ENCODE measurements at places on chromosomes 11 and 22. TPM values are rescaled to one million over a fixed set of nuclear protein-coding genes. Genes with fewer than 3 reads are reported as not detected.
A peak's percentile ranks its signal among the peaks of the same experiment; 100 is the strongest.

- no peak for DNase-seq
These were observed 5.5 kb downstream of the C11orf16 start for GRCh38 chr11:8927233-8927632.

DNA sequence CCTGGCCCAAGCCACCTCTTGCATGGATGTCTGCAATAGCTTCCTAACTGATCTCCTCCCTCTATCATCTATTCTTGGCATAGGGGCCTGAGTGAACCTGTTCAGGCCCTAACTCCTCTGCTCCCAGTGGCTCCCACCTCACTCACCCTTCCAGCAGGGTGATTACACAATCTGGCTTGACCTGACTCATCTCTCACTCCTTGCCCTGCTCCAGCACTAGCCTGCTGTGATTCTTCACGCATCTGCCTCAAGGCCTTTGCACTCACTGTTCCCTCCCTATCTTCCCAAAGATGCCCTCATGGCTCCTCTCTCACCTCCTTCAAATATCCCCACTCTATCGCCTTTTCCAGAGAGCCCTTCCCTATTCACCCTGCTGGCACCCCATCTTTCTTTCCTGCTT is 10.5 kb downstream of the SCN4B start:
- DNase-seq = no peak

DNA sequence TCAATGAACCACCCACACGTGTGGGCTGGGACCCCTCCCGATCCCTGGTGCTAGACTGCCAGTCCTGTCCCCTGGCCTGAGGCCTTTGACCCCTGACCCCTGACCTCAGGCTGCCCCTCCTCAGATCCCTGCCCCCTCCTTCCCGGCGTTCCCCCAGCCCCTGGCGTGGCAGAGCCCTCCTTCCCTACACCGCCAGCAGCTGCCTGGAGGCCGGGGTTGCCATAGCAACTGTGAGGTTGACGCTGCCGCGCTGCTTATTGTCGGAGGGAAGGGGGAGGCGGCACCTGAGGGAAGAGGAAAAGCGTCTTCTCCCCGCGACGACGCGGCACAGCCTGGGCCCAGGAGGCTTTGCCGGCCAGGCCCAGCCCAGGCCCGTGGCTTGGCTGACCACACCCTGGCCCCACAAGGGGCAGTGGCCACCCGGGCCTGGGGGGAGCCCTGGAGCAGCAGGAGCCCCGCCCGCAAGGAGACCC is 32.6 kb downstream of the SHANK3 start:
- peak; percentile 97 for DNase-seq

DNA sequence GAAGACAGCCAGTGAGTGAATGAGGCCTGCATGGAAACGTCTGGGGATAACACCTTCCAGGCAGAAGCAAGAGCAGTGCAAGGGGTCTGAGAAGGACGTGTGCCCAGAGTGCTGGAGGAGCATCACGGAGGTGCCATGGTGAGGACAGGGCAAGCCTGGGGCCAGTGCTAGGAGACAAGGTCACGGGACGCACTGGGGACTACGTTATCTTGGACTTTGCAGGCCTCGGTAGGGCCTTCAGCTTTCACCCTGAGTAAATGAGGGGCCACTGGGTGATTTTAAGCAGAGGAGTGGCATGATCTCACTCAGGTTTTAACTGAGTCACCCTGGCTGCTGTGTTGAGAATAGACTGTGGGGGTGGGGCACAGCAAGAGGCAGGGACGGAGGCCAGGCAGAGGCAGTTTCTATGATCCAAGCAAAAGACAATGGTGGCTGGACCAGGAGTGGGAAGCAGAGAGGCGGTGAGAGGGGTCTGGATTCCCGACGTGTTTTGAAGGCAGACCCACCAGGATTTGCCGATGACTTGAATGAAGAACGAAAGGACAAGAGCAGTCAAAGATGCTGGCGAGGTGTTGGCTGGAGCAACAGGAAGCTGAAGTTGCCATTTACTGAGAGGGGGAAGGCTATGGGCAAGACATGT is 102.7 kb upstream of the PARVA start:
- DNase-seq = no peak

GRCh38 chr22:25111579-25112517 is 87.8 kb upstream of the CRYBB3 start:
- DNase-seq = peak; percentile 46

DNA sequence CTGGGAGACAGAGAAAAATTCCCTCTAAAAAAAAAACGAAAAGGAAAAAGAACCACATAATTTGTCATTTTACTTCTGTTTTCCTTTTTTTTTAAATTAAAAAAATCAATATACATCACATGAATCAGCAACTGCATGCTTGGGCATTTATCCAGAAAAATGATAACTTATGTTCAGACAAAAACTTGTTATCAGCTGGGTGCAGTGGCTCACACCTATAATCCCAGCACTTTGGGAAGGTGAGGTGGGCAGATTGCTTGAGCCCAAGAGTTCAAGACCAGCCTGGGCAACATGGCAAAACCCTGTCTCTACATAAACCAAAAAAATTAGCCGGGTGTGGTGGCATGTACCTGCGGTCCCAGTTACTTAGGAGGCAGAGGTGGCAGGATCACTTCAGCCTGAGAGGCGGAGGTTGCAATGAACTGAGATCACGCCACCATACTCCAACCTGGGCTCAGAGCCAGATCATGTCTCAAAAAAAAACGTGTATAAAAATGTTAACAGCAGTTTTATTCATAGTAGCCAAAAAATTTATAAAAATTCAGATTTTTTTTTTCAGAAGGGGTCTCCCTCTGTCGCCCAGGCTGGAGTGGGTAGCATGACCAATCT is 28.5 kb downstream of the AMBRA1 start:
- no peak for DNase-seq

DNA sequence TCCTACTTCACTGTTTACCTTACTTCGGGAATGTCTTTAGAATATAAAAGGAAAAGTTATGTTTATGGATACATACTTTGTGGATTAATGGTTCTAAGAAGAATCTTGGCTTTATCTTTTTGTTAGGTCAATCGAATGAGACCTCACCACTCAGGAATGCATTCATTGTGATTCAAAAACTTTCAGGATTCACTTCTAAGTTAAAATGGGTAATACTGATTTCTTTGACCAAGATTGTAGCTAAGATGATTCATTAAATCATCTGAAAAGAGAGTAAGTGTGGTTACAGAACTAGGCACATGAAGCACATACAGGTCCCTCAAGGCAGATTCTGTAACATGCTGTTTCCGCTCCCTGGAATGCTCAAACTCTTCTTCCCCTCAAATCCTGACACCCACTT is 716.4 kb downstream of the KCNA4 start:
- peak; percentile 37 for DNase-seq

DNA sequence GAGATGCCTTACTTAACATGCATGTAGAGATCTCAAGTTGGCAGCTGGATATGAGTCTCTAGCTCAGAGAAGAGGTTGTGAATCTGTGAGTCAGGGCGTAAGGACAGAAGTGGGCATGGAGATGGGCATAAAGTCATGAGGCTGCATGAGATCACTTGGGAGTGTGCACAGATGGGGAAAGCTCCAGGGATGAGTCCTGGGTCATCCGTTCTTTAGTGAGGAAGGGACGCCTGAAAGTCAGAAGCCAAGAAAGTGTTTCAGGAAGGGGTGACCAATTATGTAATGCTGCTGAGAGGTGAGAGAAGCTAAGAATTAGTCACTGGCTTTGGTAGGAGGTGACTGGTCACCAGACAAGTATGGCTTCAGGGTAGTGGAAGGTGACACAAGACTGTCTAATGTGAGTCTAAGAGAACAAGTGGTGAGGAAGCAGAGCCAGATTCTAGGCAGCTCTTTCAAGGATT is 6.7 kb downstream of the ACP2 start:
- no peak for DNase-seq

- no peak for DNase-seq
These were observed 54.8 kb downstream of the PAK1 start for GRCh38 chr11:77418971-77419597.

DNA sequence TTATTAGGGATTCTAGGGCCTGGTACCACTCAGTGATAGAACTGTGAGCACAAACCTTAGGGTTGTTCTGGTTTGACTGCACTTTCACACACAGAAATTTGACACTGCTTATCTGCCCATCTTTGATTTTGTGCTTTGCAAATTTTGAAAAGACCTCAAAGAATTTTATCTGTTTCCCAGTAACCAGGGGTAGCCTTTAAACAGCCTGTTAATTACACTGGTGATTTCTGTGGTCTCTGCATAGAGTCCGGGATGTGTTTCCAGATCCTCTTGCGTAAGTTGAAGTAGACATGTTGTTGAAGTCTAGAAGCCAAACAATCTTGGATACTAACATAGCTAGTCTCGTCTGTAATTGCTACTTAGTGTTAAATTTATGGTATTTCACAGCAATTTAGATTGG is 75.3 kb downstream of the C22orf31 start:
- DNase-seq = no peak

- DNase-seq = no peak
These were observed 1060.7 kb downstream of the FAM181B start for GRCh38 chr11:81673001-81673400.

GRCh38 chr11:128956401-128957201 is 13.9 kb upstream of the TP53AIP1 start:
- peak; percentile 91 for DNase-seq

DNA sequence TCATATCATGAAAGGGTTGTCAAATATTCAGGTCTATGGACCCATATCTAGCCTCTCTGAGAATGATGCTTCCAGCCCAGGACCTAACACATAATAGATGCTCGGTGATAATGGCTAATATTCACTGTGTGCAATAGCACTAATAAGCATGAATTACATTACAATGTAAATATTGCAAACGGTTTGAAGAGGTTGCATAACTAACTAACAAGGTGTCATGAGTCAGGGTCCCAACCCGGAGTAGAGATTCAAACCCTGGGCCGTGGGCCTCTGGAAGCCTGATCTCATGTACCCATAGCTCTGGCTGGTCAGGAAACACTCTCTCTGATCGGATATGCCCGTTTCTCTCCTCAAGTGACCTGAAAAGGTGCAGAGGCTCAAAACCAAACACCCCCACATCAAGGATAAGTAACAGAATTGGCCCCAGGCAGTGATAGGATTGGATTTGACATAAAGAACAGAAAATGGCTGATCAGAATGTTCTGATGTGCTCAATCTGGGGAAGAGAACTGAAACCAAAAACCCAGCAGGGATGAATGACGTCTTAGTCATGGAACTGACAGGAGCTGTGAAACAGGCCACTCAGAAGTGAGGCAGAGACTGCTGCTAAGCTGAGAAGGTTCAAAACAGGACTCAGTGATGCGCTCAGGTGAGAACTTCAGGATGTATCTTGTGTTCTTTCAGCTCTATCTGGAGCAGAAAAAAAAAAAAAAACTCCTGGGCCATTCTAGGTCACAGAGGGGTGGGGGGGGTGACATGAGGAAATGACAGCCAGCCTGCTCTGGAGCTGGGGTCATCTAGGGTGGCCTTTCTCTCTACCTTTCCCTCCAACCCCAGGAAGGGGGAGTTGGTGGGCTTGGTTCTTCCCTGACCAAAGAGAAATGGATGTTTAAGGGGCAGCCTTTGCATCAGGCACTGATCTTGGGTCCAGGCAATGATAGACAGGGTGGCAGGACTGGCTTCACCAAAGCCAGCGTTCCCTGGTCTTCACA is 6.6 kb upstream of the KCTD17 start:
- DNase-seq = no peak

GRCh38 chr11:47998345-47998732 is 18.0 kb downstream of the PTPRJ start:
- no peak for DNase-seq

DNA sequence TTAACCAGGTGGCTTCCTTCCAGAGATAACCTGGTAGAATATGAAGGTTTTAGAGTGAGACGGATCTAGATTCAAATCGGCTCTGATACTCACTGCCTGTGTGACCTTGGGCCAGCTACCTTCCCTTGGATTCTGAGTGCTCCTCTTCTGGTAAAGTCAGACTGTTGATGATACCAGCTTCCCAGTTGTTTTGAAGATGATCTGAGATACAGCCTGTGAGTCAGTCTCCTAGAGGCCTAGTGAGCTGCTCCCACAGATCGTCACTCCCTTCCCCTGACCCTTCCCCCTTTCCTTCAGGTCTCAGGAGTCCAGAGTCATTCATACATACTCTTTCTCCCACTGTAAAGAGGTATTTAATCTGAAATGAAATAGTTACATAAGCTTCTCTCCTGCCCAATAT is 207.8 kb downstream of the GRIK4 start:
- DNase-seq = no peak

DNA sequence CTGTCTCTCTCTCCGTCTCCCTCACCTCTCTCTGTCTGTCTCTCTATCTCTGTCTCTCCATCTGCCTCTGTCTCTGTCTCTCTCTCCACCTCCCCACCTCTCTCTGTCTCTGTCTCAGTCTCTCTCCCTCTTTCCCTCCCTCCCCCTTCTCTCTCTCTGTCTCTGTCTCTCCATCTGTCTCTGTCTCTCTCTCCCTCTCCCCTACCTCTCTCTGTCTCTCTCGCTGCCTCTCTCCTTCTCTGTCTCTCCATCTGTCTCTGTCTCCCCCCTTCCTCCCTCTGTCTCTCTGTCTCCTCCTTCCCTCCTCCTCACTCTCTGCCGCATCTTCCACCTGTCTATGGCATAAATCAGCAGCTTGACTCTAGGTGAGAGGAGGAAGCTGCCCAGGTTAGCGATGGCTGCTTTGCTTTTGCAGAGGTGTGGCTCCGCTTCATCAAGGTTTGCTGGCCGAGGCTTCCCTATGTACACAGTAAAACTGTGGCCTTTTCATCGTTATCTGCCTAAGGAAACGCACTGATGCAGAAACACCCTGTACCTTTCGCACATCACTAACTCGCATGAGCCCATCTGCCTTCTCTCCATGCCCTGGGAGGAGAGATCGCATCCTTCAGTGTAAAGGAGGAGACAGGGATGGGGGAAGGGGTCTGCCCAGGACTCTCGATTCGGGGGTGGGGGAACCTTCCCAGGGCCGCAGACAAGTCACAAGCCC is 44.5 kb downstream of the ANO1 start:
- no peak for DNase-seq

SNAP29 gene
- 10.2 TPM for total RNA-seq

AGBL2 gene
- 5.6 TPM for total RNA-seq

MMP8 gene
- not detected for total RNA-seq

CAVIN3 gene
- 34.2 TPM for total RNA-seq

RGL4 gene
- total RNA-seq = not detected

JHY gene
- 0.94 TPM for total RNA-seq

DEUP1 gene
- 0.63 TPM for total RNA-seq

ZP1 gene
- not detected for total RNA-seq

EI24 gene
- total RNA-seq = 174 TPM

KCNC1 gene
- not detected for total RNA-seq

All from GM23338 (cell line).